ENCODE measurements at places on chromosomes 5 and 9.

- DNase-seq, result no peak
Observed at GRCh38 chr9:126131066-126132010, 195.3 kb upstream of the MVB12B start.

DNA sequence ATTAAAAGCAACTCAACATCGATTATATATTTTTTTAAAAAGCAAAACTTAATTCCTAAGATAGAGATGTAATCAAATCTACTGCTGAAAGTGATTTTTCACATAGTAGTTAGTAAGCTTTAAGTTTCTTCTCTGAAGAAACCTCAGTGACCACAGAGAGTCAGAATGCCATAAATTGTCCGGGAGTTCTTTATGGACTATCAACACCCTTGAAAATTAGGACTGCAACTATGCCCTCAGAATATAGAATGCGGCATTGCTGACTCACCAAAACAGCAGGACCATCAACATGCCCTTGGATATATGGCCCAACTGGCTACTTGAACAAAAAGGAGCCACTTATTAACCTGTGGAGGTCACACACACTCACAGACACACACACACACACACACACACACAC lies 228.9 kb upstream of the SNX2 start:
- DNase-seq, result no peak

GRCh38 chr9:111928359-111928720 lies 31.7 kb downstream of the UGCG start:
- DNase-seq, result no peak

GRCh38 chr5:167633931-167634341 lies 657.5 kb upstream of the WWC1 start:
- no peak for DNase-seq

- DNase-seq, result no peak
Observed at GRCh38 chr5:111973961-111974360, 217.0 kb upstream of the NREP start.

- DNase-seq, result no peak
Observed at GRCh38 chr9:118455788-118456187, 751.6 kb downstream of the TLR4 start.

DNA sequence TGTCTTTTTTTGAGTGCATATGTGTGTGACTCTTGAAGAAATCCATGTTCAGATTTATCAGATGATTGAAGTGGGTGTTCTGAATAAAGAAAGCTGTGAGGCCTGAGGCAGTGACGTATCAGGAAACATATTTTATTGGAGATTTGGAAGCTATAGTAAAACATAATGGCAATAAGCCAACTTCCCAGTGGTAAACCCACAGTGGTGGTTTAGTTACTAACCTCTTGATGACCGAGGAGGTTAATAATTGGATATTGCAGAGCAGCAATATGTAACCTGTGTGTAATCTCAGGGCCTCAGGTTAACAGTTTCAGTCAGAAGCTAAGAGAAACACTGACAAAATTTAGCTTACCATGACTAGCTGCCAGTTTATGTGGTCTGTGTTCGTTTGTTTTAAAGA lies 6.9 kb downstream of the RGMB start:
- no peak for DNase-seq

GRCh38 chr9:128770286-128771030 lies 1.3 kb downstream of the ZER1 start:
- no peak for DNase-seq

Measured in hematopoietic multipotent progenitor cell treated with erythropoietin and hydrocortisone succinate and interleukin-3 and kit ligand, for 8 days (in vitro differentiated cells).